CD4-positive, alpha-beta T cell treated with Interleukin-4 for 1 hour (primary cell): ENCODE measurements at places on chromosomes 6 and 20.

DNA sequence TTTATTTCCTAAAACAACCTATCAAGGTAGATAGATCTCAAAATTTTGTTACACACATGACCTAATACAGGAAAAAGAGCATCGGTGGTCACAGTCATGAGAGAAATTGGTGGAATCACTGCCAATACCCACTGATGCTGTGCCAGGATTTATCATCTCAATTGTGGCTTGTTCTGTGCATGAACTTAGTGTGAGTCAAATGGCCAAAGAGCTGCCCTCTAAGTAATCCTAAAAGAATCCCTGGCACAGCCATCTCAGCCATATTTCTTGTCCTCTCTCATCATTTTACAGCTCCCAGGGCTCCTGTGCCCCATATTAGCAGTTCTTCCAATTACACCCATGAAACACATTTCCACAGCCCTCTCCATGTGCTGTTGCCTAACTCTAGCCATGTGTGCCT is 6.1 kb downstream of the GSTA5 start:
- DNase-seq, result no peak

GRCh38 chr20:59165891-59166709 is 2.5 kb downstream of the ZNF831 start:
- peak; percentile 44 for DNase-seq

GRCh38 chr20:58650181-58650775 is 805 bp upstream of the STX16 start:
- peak; percentile 23 for DNase-seq

DNA sequence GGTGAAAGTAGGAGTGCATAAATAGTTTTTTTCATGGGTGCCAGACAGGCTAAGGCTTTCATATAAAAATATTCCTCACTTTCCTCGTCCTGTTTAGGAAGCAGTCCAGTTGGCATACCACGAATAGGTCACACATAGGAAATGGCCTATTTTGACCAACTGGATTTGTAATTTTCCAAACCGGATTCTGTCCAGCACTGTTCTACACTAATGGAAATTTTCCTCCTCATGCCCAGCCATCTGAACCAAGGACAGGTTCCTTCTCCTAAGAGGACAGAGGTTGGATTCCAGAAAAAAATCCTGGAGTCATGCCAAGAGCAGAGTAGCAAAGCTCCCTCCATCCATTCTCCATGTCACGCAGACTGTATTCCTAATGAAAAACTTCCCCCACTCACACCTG is 43.1 kb downstream of the PANK2 start:
- no peak for DNase-seq

DNA sequence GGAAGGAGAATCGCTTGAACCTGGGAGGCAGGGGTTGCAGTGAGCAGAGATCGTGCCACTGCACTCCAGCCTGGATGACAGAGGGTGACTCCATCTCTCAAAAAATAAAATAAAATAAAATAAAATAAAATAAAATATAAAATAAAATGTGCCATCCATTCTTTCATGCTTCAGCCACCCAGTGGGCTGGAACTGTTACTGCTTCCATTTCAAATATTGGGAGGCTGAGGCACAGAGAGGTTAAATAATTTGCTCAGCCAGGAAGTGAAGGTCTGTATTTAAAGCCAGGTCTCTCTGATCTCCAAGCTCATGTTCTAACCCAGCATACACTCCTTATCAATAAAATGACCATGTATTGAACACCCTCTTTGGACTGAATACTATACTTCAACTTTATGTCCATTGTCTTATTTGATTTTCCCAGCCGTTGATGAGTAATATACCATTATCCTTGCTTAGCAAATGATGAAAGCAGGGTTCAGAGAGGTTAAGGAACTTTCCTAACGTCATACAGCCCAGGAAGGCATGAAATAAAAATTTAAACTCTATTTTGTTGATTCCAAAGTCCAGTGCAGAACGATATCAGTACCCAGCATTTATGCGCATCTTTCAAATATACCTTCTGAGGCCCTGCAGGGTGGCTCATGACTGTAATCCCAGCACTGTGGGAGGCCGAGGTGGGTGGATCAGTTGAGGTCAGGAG is 25.8 kb upstream of the SLC9A8 start:
- no peak for DNase-seq

DNA sequence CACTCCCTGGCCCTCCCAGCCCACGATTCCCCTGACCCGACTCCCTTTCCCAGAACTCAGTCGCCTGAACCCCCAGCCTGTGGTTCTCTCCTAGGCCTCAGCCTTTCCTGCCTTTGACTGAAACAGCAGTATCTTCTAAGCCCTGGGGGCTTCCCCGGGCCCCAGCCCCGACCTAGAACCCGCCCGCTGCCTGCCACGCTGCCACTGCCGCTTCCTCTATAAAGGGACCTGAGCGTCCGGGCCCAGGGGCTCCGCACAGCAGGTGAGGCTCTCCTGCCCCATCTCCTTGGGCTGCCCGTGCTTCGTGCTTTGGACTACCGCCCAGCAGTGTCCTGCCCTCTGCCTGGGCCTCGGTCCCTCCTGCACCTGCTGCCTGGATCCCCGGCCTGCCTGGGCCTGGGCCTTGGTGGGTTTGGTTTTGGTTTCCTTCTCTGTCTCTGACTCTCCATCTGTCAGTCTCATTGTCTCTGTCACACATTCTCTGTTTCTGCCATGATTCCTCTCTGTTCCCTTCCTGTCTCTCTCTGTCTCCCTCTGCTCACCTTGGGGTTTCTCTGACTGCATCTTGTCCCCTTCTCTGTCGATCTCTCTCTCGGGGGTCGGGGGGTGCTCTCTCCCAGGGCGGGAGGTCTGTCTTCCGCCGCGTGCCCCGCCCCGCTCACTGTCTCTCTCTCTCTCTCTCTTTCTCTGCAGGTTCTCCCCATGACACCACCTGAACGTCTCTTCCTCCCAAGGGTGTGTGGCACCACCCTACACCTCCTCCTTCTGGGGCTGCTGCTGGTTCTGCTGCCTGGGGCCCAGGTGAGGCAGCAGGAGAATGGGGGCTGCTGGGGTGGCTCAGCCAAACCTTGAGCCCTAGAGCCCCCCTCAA is at the start of gene LTA:
Gene LTA (plus strand): TSS at position 249 of the 871 bp plus-strand sequence. CDS start 454 bp downstream, at position 703.
- DNase-seq, result peak; percentile 79

DNA sequence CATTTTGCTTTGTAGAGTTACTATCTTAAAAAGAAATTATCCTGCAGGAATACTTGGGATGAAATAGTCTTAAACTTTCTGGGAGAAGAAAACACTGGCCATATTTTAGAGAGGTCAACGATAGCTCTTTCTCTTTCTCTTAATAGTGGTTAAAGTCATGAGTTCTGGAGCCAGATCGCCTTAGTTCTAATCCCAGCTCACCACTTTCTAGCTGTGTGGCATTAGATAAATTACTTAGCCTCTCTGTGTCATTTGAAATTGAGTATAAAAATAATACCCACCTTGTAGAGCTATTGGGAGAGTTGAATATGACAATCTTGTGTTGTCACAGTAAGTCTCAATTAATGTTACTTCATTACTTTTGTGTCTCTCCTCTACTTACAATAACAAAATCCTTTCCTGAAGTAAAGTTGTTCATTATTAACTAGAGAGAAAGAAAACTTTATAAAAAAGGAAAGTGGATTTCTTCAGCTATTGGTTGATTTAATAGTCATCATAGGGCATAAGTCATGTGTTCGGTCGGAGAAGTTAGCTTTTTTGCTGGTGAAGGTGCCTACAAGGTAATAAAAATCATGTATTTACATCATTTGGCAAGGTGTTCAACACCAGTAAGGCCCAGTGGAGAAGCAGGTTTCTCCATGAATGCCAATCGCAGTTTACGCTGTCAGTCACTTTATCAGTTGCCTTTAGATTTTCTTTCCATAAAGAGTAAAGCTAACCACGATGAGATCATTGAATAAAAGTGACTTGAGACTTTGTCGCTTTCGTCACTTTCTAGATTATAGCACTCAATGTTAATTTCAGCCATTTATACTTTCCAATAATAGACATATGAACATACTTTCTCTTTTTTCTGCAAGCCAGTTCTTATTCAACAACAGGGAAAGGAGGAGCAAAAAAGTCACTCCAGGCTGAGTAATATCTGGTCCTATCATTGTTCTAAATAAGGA is 2.0 kb downstream of the NEDD9 start:
- no peak for DNase-seq

- DNase-seq, result no peak
These were observed 36.5 kb upstream of the BCLAF1 start for GRCh38 chr6:136326038-136326553.

- no peak for DNase-seq
These were observed 26.9 kb downstream of the FRK start for GRCh38 chr6:116033687-116034303.

GRCh38 chr6:97231911-97232310 is 51.1 kb downstream of the MMS22L start:
- DNase-seq, result no peak

DNA sequence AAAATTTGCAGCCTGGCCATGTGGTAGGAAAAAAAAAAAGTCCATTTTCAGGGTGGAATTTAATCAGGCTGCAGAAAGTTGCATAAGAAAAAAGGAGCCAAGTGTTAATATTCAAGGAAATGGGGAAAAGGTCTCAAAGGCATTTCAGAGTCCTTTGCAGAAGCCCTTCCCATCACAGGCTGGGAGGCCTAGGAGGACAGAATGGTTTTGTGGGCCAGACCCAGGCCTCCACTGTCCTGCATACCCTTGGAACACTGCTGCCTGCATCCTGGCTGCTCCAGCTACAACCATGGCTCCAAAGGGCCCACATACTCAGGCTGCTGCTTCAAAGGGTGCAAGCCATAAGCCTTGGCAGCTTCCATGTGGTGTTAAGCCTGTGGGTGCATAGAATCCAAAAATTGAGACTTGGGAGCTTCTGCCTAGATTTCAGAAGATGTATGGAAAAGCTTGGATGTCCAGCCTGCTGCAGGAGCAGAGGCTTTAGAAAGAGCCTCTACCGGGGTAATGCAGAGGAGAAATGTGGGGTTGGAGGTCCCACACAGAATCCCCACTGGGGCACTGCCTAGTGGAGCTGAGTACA is 239.0 kb upstream of the STXBP5 start:
- no peak for DNase-seq

DNA sequence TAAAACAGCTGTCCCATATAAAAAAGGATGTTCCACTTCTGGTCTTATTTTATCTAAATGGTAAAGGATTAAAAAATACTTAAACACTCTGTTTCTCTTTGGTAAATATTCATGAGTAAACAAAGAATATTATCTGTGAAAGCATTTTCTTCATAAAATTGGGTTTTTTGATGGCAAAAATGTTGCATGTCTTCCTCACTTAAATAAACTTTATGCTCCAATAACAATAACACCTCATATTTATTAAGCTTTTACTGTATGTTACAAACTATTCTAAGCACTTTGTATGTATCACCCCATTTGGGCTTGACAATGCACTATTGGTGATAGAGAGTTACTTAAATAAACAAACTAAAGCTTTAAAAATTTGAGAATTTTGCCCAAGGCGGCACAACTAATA is 91.9 kb downstream of the PHIP start:
- no peak for DNase-seq

GRCh38 chr6:18362058-18362561 is 25.0 kb upstream of the RNF144B start:
- DNase-seq, result no peak

DNA sequence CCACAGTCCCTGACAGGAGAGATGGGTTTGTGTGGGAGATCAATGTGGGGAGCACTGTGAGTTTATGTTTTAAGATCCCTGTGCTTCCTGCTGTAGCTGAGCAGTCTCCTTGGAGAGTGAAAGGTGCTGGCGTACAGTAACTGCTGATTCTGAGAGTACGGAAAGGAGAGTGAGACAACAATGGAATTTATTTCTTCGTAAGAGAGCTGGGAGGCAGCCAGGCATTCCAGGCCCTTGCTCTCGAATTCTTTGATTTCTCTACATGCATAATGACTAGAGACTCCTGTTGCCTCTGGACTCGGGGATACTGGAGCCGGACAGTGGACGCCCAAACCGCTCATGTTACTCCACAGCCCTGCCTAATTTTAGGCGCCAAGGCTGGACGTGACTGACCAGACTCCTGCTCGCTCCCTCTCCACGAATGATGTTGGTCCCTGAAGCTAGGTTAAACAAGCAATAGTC is 131.0 kb upstream of the PHACTR1 start:
- DNase-seq, result no peak

GRCh38 chr6:157831424-157832249 is 8.6 kb downstream of the SNX9 start:
- no peak for DNase-seq

GRCh38 chr6:107564589-107564951 is 74.7 kb downstream of the SOBP start:
- DNase-seq, result no peak

DNA sequence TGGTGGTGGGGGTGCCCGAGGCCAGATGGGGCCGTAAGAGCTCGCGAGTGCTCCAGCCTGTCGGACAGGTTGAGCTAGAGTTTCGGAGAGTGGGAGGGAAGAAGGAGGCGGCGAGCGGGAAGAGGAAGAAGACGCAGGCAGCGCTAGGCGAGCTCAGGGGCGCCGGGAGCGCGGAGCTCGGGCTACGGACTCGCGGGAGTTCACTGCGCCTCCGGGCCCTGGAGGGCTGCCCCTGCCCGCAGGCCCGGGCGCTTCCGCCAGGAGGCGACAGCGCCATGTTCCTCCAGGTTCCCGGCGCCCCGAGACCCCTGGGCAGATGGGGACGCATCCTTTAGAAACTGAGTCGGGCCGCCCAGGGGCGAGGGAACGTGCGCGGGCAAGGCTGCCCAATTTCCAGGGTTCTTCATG is 984 bp downstream of the TFAP2C start:
- no peak for DNase-seq

GRCh38 chr20:45853484-45853883 is 3.7 kb downstream of the ACOT8 start:
- DNase-seq, result no peak

- no peak for DNase-seq
These were observed 41.5 kb upstream of the TENT5A start for GRCh38 chr6:81793821-81794475.

DNA sequence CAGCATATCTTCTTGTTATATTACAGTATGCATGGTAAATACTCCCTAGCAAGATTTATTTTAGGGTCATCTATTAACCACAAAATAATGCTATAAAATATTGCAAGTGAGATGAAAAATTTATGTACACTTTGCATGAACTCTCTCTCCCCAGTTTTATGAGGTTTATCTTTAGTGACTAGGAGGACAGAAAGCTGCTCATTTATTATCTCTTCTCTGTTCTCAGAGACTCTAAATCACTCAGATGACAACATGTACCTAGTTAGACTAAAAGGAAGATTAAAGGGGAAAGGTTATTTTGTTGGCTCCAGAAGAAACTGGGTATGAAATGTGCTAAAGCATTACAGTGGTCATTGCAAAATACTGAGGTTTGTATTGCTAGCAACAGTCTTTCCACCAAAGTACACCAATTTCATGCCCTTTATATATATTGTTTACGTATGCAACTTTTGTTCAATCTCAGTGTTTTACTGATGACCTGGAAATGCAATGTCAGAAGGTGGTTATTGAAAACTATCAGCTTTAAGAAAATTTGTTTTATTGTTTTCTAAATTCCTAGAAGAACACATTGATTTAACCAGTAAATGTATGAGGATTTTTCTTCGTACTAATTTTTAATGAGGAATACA is 11.8 kb downstream of the RFX6 start:
- DNase-seq, result no peak

GRCh38 chr6:33160728-33161344 is 31.4 kb downstream of the COL11A2 start:
- no peak for DNase-seq

DNA sequence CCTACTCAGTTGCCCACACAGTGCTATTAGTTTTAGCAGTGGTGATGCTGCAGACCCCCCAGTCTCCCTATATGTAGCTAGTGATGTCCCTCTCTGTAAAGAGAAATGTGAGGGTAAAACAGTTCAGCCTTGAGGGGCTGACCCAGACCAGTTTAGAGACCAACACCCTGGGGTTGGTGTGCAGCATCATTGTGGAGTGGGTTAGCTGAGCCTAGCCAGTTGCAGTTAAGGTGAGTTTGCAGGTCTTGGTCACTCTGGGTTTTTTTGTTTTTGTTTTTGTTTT is 401 bp upstream of the B3GALT4 start:
- DNase-seq, result no peak
